ENCODE measurements at places on chromosomes 5 and 9.

DNA sequence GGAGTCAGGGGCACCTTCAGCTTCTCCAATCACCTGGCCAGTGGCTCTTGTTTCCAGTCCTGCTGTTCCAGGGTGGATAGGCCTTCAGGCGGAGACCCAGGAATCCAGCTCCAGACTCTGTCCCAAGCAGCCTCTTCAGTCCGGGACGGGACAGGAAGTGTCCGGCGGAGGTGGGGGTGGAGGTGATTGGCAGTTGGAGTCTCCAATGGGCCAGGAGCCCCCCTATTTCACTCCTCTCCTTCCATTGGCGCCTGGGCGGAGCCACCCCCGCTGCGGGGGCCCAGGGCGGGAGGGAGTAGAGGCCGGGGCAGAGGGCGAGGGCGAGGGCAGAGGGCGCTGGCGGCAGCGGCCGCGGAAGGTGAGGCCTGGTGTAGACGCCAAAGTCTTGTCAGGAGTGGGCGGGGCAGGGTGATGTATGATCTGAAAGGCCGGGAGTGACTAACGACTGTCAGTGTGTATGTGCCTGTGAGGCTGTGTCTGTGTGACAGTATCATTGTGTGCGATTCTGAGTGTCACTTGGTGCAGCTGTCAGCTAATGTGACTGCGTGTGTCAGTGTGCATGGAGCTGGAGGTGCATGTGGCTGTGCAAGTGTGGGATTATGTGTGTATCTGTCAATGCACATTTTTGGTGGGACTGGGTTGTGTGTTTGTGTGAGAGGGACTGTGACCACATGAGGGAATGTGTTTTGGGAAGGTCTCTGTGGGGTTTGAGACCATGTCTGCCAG is at the start of gene IL11RA:
TSS of gene IL11RA (plus strand) at position 310 of the 726 bp plus-strand sequence. CDS start 3,033 bp downstream, outside the sequence.
- DNase-seq: peak; percentile 92

- no peak for DNase-seq
These were observed 106.9 kb downstream of the GLDC start for GRCh38 chr9:6538666-6539071.

- no peak for DNase-seq
These were observed 29.6 kb upstream of the BOD1 start for GRCh38 chr5:173645890-173646574.

- DNase-seq: no peak
These were observed 335.7 kb upstream of the IZUMO3 start for GRCh38 chr9:24881361-24881760.

DNA sequence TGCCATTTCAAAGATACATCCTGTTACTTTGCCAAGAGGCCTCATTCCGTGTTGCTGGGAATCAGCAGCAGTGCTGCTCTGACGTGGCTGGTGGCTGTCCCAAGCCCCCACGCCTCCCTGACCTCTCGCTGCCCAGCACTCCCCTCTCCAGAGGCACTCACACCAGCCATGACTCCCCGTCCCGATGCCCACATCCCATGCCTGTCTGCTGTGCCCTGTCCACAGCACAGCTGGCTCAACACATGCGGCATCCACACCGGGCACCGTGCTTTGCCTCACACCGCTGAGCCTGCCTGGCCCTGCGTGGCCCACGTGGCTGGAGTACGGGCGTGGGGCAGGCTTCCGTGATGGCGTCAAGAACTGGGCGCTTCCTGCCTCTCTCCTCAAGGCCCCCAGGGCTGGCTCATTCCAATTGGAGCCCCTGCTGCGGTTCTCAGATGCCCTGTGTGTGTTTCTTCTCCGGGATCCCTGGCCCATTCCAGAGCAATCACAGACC is 7.8 kb upstream of the LCN1 start:
- DNase-seq: no peak

- no peak for DNase-seq
These were observed 246.4 kb downstream of the SMARCA2 start for GRCh38 chr9:2261421-2262103.

GRCh38 chr9:113678859-113679256 is 197.3 kb upstream of the ZNF618 start:
- no peak for DNase-seq

- no peak for DNase-seq
These were observed 8.2 kb downstream of the TNIP1 start for GRCh38 chr5:151072630-151073025.

GRCh38 chr9:89352451-89352850 is 34.2 kb downstream of the SECISBP2 start:
- DNase-seq: no peak

DNA sequence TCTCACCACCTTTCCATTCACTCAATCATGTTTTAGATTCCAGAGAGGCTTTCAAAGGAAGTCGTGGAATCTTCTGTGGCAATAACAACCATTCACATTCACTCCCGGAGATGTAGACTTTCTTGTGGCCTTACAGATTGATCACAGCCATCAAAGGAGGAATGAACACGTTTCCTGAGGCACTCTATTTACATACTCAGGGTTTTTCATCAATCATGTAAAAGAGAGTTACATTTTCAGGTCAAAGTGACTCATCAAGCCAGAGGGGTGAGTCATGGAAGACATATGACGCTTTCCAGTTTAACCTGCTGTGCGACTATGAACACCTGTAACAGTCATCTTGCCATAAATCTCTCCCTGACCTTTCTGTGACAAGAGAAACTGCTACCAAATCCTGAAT is 39.3 kb upstream of the RAD23B start:
- no peak for DNase-seq

DNA sequence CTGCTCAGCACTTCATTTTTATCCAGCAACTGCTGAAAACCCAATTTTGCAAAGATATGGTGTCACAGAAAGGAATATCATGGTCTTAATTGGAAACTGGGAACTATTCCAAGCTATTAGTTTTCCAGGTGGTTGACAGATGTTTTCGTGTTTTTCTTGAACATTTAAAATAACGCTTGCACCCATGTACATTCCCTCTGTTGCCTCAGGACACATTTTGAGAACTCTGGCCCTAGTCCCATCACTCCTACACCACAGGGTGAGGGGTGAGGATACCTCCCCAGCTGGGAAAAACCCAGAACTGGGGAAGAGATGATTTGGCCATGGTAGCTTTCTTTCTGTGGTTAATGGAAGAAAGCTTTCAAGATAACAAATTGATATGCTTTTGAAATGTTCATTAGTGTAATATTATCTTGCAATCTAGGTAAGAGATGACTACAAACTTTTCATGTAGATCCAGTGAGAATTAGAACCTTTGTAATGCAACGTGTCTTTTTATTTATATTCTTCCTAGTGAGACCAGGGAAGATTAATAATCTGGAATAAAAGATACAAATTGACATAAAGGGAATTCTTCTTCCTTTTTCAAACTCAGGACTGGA is 627.0 kb downstream of the RAB3C start:
- no peak for DNase-seq

DNA sequence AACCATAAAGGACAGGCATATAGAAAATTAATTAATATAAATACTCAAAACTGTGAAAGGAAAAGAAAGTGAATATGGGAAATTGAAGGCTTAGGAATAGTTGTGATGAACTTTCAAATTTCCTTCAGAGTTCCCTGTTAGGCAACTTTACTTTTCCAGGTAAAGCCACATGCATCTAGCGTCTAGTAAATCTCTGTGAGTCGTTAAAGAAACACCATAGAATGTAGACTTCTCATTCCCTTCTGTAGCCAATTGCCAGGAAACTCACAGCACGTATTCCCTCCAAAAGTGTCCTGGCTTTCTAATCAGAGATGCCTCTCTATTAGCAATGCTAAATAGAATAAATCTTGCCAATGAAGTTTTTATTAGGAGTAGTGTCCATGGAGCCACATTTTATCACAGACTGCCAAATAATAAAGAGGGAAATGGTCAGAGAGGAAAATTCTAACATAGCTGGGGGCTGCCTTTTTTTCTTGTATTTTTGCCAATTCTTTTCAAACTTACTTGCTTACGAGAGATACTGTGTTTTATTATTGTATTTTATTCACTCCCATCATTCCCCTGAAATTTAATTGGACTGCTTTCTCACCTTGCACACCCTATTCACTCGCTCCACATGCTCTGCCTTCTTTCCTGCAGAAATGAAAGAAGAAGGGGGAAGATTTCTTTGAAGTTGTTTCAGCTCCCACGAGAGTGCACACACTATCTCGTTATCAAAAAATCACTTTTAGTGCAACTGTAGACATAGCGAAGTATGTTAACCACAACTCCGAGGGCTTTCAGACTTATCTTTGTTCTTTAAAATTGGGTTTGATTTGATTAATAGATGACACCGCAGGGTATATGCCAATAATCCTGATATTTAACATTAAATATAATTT is 439.0 kb downstream of the CSNK1G3 start:
- DNase-seq: no peak

DNA sequence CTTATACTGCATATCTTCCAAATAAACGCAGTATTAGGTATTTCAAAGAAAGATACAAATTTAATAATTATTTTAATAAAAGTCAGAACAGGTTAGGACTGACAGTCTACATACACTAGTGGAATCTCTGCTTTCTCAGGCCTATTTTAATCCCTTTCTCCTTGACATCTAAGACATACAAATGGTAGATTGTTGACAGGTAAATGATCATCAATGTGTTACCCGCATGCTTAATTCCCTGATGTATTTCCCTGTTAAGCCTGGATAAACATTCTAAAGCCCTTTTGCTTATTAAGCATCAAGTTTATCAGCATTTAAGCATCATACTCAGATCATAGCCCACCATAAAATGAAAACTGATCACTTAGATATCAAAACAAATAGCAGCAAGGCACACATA is 576.7 kb downstream of the PTPRD start:
- DNase-seq: no peak

DNA sequence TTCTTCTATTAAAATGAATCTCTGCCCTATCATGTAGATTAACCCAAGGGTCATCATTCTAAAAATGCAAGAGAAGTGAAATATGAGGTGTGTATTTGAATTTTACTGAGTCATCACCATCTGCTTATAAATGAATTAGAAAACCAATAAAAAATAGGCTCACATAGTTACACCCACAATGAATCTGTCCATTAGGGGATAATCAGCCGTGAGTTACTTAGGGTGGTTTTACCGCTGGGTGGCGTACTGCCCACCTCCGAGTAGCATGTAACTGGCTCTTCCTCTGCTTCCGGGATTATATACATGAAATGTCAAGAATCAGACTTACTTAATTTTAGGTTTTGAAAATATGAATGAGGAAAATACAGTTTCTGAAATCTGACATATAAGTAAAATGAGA is 332.9 kb upstream of the CCNG1 start:
- DNase-seq: no peak

GRCh38 chr9:133353548-133353947 is 2.7 kb downstream of the SURF1 start:
- no peak for DNase-seq

DNA sequence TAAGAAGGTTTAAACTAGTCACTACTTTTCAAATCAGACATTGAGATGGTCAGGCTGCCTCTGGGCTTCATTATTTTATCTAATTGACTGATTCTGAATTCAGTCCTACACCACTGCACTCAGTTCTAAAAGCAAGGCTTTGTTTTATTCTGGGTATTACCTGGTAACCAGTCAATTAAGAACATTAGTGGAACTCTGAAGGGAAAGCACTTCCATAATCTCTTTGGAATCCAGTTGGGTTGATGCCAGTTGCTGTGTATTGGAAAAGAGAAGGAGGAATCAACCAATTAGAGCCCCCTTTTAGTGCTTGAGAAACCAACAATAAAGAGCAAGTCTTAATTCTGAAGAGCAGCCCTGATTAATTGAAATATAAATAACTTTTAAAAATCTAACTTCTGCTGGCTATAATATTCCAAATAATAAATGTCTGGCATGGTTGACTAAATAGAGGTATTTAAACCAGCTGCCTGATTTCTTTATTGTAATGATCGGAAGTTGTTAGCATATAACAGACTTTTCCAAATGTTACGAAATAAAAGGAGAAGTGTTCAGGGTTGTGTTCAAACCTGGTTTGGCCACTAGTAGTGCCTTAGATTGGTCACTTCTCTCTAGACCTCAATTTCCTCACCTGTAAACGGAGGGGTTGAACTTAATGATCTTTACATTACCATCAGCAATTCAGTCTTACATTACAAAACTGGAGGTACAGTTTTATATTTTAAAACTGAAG is 32.0 kb downstream of the CPEB4 start:
- DNase-seq: no peak

DNA sequence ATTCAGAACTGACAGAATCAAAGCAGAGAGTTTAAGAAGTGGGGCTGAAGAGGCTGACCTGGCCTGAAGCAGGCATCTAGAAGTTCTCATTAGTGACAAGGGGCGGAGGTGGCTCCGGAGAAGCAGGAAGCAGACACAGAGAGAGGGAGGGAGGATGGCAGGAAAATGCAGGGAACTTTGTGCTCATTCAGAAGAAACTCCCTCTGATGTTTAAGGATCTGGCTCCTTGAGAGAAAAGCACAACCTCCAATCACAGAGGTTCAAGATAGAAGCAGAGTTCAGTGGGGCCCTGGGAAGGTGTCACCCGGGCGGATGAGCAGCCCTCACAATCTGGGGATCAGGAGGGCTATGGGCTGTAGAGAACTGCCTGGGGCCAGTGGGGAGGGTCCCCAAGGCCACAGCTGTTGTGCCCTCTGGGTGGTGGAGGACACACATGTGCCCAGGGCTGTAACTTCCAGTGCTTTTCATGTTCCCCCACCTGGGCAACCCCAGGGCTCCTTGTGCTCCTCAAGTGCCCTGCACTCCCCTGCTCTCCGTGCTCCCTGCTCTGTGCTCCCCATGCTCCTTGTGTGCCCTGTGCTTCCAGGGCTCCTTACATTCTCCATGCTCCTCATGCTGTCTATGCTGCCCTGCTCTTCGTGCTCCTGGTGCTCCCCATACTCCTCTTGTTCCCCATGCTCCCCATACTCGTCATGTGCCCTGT is 51.4 kb downstream of the TRIP13 start:
- DNase-seq: no peak

DNA sequence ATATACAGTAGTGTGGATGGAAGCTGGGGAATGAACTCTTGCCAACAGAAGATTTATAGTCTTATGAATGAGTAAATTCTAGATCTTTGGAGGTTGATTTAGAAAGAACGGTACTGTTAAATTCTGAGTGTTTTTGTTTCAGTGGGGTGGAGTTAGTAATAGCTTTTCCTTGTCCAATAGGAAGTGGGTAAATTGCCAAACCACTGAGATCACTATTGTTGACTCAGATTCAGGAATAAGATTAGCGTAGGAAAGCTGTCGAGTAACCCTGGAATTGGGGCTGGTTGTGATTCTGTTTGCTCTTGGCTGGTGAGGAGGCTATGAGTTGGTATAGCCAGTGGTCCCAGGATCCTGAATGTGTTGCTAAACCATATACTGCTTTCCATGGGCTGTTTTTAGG is 155.6 kb downstream of the ARHGAP26 start:
- no peak for DNase-seq

GRCh38 chr9:104494808-104495207 is 9.3 kb upstream of the OR13F1 start:
- no peak for DNase-seq

- no peak for DNase-seq
These were observed 85.5 kb downstream of the ANXA1 start for GRCh38 chr9:73237140-73237539.

Measured in lower lobe of right lung (tissue), 2 donors.